ENCODE measurements at places on chromosomes 7 and 10.

DNA sequence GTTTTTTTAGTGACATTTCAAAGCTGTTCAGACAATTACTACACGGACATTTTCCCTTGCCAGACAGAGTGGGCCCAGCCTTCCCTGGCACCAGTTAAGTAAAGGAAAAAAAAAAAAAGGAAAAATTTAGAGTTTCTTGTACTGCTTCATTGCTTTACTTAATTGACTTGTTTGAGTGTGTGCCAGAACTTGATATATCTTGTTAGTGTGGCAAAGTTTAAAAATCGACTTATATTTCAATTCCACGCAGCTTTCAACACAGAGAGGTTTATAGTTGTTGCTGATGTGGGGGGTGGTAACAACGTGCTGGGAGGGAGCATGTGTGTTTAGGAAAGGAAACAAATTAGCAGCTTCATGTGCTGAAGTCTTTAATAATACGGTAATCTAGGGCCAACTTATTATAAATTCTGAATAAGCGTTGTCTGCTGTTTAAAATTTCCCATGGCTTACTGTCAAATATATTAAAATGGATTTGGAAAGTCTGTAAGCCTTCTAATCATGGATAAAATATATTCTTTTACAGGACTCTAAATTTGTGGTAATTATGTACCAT is 1104.6 kb downstream of the SORCS3 start:
- no peak for ATAC-seq

DNA sequence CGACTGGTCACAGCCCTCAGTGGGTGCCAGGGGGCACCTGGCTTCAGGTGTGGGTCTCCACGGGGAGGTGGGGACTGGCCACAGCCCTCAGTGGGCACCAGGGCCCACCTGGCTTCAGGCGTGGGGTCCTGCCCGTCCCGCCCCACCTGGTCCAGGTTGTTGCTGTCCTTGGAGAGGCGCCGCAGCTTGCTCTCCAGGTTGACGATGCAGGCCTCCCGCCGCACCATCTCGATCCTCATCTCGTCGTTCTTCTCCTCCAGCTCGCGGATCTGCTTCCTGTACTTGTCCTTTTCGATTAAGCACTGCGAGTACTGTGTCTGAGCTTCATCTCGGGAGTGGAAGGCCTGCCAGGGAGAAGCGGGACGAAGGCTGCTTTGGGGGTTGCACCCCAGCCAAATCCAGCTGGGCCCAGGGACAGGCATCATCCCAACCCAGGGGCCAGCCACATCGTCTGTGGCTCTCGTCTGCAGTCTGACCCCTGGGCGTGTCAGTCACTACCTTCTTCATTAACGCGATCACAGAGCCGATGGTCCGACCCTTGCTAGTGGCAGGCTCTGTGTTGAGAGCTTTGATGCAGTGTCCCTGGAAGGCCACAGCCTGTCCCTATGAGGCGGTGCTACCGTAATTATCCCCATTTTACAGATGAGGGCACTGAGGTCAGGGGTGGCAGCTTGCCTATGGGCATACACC is 92.9 kb upstream of the GNA12 start:
- no peak for ATAC-seq

DNA sequence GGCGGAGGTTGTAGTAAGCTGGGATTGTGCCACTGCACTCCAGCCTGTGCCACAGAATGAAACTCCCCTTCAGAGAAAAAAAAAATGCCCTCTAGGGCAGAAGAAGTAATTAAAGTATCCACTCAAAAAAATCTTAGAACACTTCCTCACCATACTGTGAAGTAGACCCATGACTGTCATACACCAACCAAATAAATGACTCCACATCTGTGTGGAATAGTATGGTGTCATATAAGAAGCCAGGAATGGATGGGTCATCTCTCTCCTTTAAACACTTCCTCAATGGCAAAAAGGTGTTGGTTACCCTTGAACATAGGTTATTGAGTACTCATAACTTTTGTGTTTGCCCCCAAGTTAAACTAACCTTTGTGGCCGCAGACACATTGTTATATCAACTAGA is 48.1 kb upstream of the PCGF5 start:
- ATAC-seq, result no peak

- no peak for ATAC-seq
These were observed 38.0 kb upstream of the CYTH3 start for GRCh38 chr7:6310271-6310993.

GRCh38 chr7:88233828-88234227 is 14.0 kb upstream of the SRI start:
- no peak for ATAC-seq

DNA sequence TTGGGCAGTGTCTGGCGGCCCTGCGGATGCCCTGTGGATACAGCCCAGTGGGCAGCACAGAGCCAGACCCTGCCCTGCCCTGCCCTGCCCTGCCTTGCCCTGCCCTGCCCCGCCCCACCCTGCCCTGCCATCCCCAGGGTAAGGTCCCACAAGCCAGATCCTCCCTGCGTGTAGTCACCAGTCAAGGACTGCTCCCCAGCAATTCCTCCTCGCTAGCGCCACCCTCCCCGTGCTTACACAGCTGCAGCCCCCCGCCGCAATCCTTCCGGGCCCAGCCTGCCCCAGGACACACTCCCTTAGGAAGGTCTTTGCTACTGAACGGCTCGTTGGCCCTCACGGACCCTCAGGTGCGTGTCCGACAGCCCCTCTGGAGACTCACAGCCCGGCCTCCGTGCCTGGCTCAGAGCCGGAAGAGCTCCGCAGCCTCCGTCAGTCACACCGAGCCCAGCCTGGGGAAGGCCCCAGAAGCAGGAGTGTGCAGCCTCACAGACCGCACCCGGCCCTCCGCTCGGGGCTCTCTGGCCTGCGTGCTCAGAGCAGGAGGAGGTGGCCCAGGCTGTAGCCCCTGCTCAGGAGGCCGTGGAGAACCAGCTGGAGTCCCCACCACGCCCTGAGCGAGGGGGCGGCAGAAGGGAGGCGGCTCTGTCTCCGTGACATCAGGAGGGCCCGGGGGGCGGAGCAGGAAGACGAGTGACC is 68.3 kb downstream of the PWWP2B start:
- no peak for ATAC-seq

- ATAC-seq, result peak; percentile 71
These were observed 65.0 kb downstream of the VWA2 start for GRCh38 chr10:114304017-114304570.

GRCh38 chr7:42614636-42615035 is 297.2 kb downstream of the C7orf25 start:
- no peak for ATAC-seq

DNA sequence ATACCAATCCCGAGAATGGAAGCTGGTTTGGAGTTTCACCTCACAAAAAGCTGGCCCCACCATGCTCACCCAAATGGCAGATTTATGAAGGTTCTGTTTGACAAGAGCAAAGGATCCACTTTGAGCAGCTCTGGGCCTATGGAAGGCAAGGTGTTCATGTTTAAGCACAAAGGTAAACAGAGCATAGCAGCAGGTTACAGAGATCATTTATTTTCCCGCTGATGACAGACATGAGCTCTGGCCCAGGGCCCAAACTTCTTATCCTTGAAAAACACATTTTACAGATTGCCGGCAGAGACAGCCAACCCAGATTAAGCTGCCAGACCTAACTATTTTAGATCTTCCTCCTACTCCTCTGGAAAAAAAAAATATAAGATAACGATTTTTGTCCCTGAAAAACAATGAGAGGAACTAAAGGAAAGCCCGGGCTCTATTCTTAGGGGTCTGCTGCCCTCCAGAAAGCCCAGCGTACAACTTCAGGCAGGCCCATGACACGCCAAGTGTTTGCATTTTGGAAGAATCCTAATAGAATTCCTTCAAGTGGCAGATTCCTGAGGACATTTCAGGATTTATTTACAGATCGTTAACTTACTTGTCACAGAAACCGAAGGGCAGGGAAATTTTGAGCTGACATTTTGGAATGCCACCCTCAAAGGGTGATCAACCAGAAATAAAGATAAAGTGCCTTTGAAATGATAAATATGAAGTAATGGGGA is 40.0 kb downstream of the SYPL1 start:
- peak; percentile 1 for ATAC-seq

GRCh38 chr10:124252097-124252715 is 158.8 kb upstream of the CHST15 start:
- ATAC-seq, result no peak

DNA sequence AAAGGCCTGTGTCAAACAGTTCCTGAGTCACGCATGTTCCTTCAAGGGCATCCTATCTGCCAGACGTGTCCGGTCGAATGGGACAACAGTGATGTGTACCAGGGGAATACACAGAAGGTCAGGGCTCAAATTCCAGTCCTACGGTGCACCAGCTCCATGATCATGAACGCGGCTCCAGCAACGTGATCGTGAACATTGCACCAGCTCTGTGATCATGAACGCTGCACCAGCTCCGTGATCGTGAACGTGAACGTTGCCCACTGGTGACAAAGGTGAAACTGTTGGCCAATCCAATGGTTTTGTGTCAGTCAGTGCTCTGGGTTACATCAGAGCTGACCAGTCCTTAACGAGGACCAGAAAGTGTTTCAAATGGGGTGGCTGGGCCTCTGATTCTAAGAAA is 4.3 kb upstream of the PTPRN2 start:
- ATAC-seq, result no peak

GRCh38 chr10:74500816-74501215 is 325.6 kb upstream of the KAT6B start:
- no peak for ATAC-seq

GRCh38 chr7:92699966-92700514 is 109.8 kb upstream of the FAM133B start:
- ATAC-seq, result no peak

DNA sequence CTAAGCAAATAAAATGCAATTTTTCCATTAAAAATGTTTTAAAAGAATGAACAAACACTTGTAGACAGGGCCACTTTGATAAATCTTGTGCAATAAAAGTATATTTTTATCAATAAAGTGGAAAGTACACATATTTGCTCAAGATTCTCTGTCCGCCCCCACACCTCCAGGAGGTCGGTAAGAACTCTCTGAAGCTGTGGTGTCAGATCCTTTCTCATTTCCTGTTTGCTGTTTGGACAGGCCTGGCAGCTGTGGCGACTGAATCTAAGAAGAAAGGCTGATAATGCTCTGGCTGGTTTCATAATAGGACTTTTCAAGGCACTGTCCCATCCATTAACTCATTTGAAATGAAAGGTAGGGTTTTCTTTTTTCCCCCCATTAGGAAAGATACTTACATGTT is 15.3 kb upstream of the ASB4 start:
- ATAC-seq, result peak; percentile 71

DNA sequence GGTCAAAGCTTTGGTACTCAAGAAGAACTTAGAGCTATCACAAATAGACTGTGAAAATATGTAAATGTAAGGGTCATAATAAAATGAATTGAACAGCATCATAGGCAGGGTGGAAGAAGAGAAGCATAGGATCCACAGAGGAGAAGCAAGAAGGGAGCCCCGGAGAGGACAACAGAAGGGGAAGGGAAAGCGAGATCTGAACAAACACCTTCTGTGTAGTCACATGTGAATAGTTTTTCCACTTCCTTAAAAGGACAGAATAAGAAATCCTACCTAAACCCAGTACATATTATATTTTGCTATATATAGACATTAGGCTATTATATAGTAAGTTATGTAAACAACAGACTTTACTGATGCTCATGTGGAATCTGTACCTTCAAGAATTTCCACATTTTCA is 160.2 kb downstream of the DKK1 start:
- ATAC-seq, result no peak

GRCh38 chr10:82768040-82768439 is 893.0 kb downstream of the NRG3 start:
- ATAC-seq, result no peak

- ATAC-seq, result no peak
These were observed 21.0 kb downstream of the OR2F1 start for GRCh38 chr7:143975617-143976016.

GRCh38 chr7:3201937-3202710 is 98.9 kb upstream of the SDK1 start:
- no peak for ATAC-seq

DNA sequence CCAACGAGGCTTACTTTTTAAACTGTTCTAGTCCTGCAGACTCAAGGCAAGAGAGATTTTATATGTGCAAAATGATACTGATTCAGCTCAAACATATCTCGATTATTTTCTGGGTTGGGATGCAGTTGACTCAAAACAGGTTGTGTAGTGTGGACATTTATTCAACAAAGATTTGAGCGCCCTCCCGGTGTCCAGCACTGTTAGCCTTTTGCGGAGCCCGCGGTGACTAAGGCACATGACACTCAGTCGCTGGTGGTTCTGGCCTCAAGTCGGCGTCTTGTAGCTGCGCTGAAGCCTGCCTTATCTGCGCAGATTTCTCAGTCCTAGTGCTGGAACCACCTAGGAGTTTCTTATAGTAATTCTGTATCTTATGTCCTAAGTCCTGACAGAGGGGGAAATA is 938 bp upstream of the CADPS2 start:
- ATAC-seq, result no peak

DNA sequence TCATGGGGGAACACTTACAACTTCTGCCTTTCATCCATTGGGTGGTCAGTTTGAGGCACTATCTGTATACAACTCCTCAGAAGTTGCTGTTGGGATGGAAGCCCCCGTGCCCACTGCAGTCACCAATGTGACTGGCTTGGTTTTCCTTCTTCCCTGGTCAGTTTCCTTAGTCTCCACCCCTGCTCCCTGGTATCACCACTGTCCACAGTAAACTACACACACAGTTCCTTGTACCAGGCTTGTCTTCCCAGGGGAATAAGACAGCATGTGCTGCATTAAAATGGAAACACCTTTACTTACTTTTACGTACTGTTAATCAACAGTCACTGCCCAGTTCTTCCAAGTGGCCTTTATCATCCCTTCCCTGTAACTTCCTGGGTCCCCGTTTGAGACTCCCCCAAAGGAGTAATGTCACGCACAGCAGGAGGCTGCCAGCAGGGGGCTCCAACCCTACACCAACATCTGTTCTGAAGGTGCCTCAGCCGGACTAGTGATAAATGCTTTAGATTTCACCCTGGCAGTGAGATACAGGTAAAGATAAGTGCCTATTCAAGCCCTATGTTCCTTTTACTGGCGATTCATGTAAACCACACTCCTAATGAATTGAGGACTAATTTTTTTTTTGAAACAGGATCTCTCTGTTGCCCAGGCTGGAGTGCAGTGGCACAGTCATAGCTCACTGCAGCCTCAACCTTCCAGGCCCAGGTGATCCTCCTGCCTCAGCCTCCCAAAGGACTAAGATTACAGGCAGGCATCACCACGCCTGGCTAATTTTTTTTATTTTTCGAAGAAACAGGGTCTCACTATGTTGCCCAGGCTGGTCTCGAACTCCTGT is 45.3 kb upstream of the PIK3AP1 start:
- peak; percentile 78 for ATAC-seq

GRCh38 chr7:95596198-95597063 is at the start of gene PDK4:
Gene PDK4 (minus strand): TSS chr7:95596516. CDS start chr7:95596293, 223 bp downstream.
- ATAC-seq, result peak; percentile 79

DNA sequence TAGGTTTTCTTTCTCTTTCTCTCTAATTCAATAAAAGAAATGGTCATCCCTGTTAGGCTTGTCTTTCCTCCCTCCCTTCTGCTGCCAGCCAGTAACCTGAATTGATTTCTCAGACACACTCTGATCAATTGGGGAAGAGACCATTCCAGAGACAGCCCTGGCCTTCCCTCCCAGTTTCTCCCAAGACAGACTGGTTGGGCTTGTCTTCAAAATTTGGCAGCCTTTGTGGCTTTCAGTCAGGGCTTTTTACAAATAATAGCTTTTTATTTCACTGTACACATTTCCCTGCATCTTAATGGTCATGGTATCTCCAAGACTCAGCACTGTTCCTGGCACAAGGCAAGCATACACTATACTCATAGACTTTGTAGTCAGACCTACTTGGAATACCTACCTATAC is 33.9 kb downstream of the BCAP29 start:
- no peak for ATAC-seq

Data from stimulated activated memory B cell treated with anti-CD40 and anti-IgM and Interleukin-4, amounts not matched to agents 10 μg/mL and 1 μg/mL and 100 μg/mL, for 72 hours (primary cell).